ENCODE measurements at places on chromosomes 2 and 18. TPM values are rescaled to one million over a fixed set of nuclear protein-coding genes. Genes with fewer than 3 reads are reported as not detected.

The MREG gene
- 4.7 TPM for total RNA-seq

The GPR55 gene
- not detected for total RNA-seq

The CDH19 gene
- 0.38 TPM for total RNA-seq

The DYTN gene
- total RNA-seq: not detected

The FRZB gene
- total RNA-seq: 0.08 TPM

The MOB1A gene
- 85.8 TPM for total RNA-seq

The FNDC4 gene
- 4.6 TPM for total RNA-seq

The AQP12B gene
- total RNA-seq: not detected

The LYG2 gene
- 0.18 TPM for total RNA-seq

The TLX2 gene
- 0.31 TPM for total RNA-seq

Data from A549 treated with Hydrocortisone at 1 μM for 4 hours (cell line).